T-helper 17 cell (primary cell): ENCODE measurements at places on chromosomes 7 and 10.

GRCh38 chr7:45716380-45717203 lies 142.4 kb downstream of the ADCY1 start:
- no peak for DNase-seq

- DNase-seq = no peak
These were observed 85.5 kb downstream of the FAS start for GRCh38 chr10:89076120-89076519.

GRCh38 chr10:117537436-117537903 lies 5.1 kb upstream of the EMX2 start:
- no peak for DNase-seq

DNA sequence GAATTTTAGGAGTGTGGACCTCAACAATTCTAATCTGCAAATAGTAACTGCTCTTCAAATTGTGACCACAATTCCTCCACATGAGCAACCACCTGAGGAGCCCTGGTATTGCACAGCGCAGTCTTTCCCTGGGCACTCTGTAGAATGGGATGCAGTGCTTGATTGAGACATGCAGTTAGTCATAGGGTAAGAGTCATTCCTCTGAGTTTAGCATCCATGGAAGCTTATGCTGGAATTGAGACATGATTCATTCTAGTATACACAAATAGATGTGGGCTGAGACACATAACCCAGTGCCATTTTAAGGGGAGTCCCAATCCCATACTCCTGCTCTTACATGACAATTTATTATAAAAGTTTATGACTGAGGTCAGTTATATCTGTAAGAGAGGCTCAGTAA lies 582.3 kb upstream of the CNTNAP2 start:
- DNase-seq = no peak

- no peak for DNase-seq
These were observed 106.4 kb downstream of the COL13A1 start for GRCh38 chr10:69908124-69908523.

GRCh38 chr7:69956541-69956940 lies 358.3 kb downstream of the AUTS2 start:
- DNase-seq = no peak

GRCh38 chr7:48141521-48141920 lies 29.7 kb upstream of the ABCA13 start:
- DNase-seq = no peak

DNA sequence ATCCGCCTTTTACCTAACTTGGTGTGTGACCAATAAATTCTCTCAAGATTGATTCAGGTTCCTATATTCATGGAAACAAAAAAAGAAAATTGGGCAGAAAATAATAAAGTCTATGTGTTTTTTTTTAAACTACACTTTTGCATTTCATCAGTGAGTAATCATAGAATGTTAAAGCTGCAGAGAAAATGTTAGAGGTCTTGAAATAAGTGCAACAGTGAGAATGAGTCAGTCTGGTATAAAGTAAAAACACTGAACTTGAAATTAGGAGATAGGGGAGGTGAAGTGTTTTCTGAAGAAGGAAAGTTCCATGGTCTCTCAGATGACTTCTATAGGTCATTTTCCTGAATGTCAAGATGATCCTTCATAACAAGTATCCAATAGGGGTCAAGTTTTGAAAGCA lies 202.6 kb upstream of the NRP1 start:
- no peak for DNase-seq

DNA sequence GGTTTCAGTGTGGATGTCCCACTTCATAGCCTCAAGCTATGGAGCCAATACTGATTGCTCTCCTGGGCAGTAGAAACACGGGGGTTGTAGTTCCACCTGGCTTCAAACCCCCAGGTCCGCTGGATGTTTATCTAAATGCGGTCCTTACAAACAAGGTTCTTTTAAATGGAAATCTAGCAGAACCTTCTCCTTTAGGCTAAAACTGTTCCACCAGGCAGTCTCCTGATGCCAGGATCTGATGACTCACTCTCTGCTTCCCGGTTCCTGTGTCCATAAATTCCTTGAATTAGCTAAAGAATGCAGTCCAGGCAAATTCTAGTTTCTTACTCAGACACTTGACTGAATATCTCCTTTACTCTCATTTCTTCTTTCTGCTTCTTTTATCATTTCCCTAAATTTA lies 108.4 kb upstream of the FAM3C start:
- no peak for DNase-seq

DNA sequence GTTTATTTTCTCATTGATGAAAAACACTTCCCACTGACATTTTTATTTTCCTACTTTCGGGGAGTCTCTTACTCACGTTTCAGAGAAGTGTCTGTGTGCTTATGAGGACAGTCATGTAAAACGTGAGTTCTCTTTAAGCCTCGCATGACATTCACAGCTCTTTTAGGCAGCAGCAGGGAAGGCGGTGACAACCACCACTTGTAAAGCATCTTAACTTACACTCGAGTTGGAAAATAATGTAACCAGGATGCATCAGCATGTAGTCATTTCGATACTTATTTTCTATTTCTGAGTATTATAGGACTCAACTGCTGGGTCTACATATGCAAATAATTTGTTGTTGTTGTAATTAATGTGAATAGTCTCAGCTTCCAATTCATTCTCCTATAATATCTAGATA lies 153.6 kb downstream of the SEMA3D start:
- DNase-seq = no peak

- DNase-seq = no peak
These were observed 1.4 kb downstream of the BNIP3 start for GRCh38 chr10:131980321-131980720.

- no peak for DNase-seq
These were observed 71.1 kb downstream of the SLC37A3 start for GRCh38 chr7:140327261-140327661.
